ENCODE measurements at places on chromosomes 16 and 17. TPM values are rescaled to one million over a fixed set of nuclear protein-coding genes. Genes with fewer than 3 reads are reported as not detected.

- no peak for DNase-seq
Observed at GRCh38 chr16:6280055-6280454, 1052.6 kb upstream of the RBFOX1 start.

The ITGAL gene
- 2.7 TPM for total RNA-seq

DNA sequence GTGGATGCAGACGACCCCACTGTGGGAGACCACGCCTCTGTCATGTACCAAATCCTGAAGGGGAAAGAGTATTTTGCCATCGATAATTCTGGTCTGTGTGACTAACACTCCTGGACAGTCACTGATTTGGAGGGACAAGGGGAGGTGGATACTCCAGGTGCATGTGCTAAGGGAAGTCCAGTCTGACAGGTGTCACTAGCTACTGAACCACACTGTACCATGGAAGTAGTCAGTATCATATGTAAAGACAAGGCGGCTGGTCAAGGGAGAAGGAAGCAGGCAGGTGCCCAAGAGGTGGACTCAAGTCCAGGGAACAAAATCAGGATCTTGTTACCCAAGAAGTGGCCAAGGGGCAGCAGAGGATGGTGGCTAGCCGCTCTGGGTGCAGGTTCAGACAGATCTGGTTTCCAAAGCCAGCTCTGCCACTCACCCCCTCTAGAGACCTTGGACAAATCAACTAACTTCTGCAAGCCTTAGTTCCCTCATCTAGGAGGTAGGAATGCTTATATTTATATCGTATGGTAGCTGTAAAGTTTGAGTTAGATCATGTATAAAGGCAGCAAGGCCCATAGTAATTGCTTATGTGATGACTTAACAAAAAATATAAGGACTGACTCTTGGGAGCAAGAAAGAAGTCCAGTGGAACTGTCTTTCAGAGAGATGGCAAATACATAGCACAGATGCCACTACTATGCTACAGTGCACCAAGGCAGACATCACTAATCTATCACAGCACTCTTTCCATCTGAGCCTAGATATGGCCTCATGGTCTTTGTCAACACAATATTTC, 22.1 kb downstream of the CDH5 start:
- DNase-seq = no peak

The MAPT gene
- 6.6 TPM for total RNA-seq

DNA sequence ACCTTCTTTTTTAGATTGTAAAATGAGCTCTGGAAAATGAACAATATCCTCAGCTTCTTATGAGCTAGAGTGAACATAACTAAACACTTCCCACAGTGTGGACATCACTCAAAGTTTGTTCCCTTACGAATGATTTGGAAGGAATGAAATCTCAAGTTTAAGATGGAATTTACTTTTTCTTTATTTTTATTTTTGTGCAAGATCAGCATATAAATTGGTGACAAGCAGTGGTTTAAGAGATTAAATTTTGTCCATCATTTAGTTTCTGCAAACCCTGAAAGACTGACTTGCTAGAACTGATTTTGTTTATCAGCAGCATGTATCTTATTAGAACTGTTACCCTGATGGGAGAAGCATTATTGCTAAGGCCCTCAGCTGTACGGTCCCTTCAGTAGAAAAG, 420.1 kb downstream of the CDH8 start:
- no peak for DNase-seq

The BCL6B gene
- total RNA-seq = 5.0 TPM

DNA sequence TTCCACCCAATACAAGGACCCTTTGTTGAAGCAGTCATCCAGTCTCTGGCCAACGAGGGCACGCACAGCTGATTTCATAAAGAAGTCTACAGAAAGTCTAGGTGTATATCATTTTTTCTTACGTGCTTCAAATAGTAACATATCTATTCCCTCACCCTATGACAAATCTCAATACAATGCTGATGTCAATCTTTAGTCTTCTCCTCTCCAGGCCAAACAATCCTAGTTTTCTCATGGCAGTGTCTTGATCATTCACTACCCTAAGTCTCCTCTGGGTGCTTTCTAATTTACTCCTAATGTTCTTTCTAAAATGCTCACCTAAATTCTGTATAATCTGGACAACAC, 92.6 kb downstream of the CACNG1 start:
- no peak for DNase-seq

The LHX1 gene
- total RNA-seq = not detected

The MRPL12 gene
- total RNA-seq = 40.2 TPM

- DNase-seq = no peak
Observed at GRCh38 chr16:1621851-1622250, 9.7 kb downstream of the CRAMP1 start.
